ENCODE measurements at places on chromosomes 4 and X. TPM values are rescaled to one million over a fixed set of nuclear protein-coding genes. Genes with fewer than 3 reads are reported as not detected.
A peak's percentile ranks its signal among the peaks of the same experiment; 100 is the strongest.

ZFP42 gene
- total RNA-seq = not detected

GRCh38 chr4:37905533-37906169 is 14.8 kb downstream of the TBC1D1 start:
- no peak for DNase-seq
- no peak overlapping the region for H3K27ac ChIP-seq
- no peak overlapping the region for H3K4me3 ChIP-seq
- H3K27me3 ChIP-seq = no peaks in the 10 kb centered on the region
- no peaks in the 10 kb centered on the region for H3K36me3 ChIP-seq

PRDM5 gene
- total RNA-seq = 6.4 TPM

FGFBP1 gene
- total RNA-seq = 12.6 TPM

DNA sequence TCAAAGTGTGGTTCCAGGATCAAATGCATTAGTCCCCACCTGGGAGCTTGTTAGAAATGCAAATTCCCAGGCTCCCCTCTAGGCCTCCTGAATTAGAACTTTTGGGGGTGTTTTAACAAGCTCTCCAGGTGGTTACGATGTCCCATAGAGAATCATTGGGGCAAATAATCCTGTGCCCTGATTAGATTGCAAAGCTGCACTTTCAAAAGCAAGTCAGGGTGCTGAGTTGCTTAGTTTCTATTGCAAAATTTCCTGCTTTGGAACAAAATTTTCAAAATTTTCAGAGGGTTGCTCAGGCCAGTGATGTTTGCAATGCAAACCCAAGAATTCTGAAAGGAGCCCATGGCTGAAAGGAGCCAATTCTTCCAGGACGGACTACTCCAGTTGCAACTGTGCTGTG is 71.0 kb downstream of the MGST2 start:
- H3K27ac ChIP-seq = peak overlapping the region; percentile 89
- DNase-seq = no peak
- H3K4me1 ChIP-seq = peaks cover 13% of the 10 kb centered on the region
- H3K4me3 ChIP-seq = no peak overlapping the region
- no peaks in the 10 kb centered on the region for H3K36me3 ChIP-seq

CXorf65 gene
- not detected for total RNA-seq

DNA sequence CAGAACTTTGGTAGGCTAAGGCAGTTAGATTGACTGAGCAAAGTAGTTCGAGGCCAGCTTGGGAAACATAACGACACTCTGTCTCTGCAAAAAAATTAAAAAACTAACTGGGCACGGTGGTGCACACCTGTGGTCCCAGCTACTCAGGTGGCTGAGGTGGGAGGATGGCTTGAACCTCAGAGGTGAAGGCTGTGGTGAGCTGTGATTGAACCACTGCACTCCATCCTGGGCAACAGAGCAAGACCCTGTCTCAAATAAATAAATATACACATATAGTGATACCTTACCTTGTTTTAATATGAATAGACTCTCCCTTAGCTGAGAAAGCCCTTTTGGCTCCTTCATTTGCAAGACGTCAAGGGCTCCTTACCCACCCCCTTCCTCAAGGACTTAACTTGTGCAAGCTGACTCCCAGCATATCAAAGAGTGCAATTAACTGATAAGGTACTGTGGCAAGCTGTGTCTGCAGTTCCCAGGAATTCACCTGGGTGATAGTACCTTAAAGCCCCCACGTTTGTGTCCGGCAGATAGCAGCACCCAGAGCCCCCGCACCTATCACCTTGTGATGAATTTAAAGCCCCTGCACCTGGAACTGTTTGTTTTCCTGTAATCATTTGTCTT is 655.6 kb upstream of the GALNTL6 start:
- DNase-seq = no peak
- H3K4me3 ChIP-seq = no peak overlapping the region
- no peaks in the 10 kb centered on the region for H3K36me3 ChIP-seq
- no peaks in the 10 kb centered on the region for H3K4me1 ChIP-seq
- no peak overlapping the region for H3K27ac ChIP-seq

DNA sequence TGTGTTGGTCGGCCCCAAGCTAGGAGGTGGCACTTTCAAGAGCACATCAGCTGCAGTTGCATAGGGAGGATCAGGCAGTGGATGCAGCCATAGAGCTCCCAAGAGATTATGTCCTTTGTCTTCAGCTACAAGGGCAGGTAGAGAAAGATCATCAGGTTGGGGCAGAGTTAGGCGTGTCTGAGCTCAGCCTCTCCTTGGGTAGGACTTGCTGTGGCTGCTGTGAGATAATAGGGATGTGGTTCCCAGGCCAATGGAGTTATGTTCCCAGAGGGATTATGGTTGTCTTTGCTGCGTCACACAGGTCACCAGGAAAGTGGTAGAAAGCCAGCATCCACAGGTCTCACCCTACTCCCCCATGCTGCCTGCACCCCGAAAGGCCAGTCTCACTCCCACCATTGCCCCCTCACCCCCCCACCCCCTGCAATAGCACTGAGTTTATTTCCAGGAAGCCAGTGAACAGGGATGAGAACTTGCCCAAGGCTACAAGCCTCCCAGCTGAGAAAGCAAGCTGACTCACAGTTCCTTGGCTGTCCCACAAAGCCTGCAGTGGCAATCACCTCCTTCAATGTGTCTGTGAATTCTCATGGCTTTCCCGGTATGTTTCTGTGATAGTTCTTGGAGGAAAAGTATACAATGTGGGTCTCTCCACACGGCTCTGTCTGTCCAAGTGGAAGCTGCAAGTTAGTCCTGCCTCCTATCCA is 148.4 kb downstream of the STPG2 start:
- no peaks in the 10 kb centered on the region for H3K36me3 ChIP-seq
- no peak overlapping the region for H3K4me3 ChIP-seq
- no peaks in the 10 kb centered on the region for H3K4me1 ChIP-seq
- no peak overlapping the region for H3K27ac ChIP-seq

IL2 gene
- not detected for total RNA-seq

DNA sequence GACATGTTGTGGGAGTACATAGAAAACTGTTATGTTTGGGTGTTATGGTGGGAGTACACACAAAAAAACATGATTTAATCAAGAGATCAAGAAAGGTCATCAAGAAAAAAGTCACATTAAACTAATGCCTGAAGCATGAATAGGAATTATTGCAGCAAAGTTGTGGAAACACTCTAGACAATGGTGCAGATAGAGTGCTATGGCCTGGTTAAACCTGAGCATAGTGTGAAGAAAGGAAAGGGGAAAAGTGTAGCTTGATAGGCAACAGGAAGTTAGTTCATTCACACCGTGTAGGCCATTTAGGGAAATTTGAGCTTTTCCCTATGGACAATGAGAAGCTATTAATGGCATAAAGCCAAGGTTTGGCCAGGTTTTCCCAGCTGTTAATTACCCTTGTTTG is 162.1 kb upstream of the EMCN start:
- no peak overlapping the region for H3K4me3 ChIP-seq
- no peaks in the 10 kb centered on the region for H3K27me3 ChIP-seq
- no peaks in the 10 kb centered on the region for H3K36me3 ChIP-seq
- H3K27ac ChIP-seq = no peak overlapping the region
- no peak for DNase-seq

- H3K27ac ChIP-seq = no peak overlapping the region
- DNase-seq = no peak
- H3K36me3 ChIP-seq = no peaks in the 10 kb centered on the region
- H3K4me3 ChIP-seq = no peak overlapping the region
- no peaks in the 10 kb centered on the region for H3K27me3 ChIP-seq
These were observed 124.6 kb downstream of the DHRSX start for GRCh38 chrX:2376166-2376565.

- no peak for DNase-seq
- no peaks in the 10 kb centered on the region for H3K36me3 ChIP-seq
- no peak overlapping the region for H3K4me3 ChIP-seq
- H3K4me1 ChIP-seq = no peaks in the 10 kb centered on the region
- H3K27ac ChIP-seq = no peak overlapping the region
- H3K27me3 ChIP-seq = no peaks in the 10 kb centered on the region
These were observed 105.3 kb downstream of the SPCS3 start for GRCh38 chr4:176425035-176425434.

MAGEA12 gene
- not detected for total RNA-seq

DNA sequence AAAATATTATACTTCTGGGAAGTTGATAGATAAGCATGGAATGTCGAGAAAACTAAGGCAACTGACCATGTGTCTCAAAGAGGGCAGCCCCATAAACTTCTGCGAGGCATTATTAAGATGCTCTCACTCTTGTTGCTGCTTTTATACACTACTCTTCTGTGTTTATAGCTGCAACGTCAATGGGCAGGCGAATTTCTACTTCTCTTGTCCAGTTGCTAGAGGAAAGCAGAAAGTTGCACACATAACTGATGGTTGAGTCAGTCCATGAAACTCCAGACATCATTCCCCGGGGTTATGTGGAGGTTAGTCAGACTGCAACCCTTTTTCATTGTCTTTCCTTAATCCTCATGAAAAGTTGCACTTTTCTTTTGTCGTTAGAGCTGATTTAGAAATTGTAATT is 39.8 kb downstream of the VCX3B start:
- H3K27me3 ChIP-seq = no peaks in the 10 kb centered on the region
- no peaks in the 10 kb centered on the region for H3K4me1 ChIP-seq
- H3K4me3 ChIP-seq = no peak overlapping the region

DNA sequence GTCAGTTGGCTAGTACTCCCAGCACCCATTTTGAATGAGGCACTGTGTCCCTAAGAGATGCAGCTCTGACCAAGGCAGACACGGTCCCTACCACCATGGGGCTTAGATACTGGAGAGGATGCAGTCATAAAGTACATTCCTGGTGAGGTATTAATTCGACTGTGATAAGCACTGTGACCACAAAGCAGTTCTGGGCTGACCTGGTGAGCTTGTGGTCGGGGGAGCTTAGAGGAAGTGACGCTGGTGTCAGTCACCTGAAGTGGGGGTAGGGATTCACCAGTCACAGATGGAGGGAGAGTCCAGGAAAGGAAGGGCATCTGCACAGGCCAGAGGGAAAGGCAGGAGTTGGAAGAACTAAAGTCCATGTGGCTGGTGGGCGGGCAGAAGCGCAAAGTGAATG is 15.8 kb upstream of the CLTRN start:
- no peaks in the 10 kb centered on the region for H3K36me3 ChIP-seq
- H3K4me1 ChIP-seq = peaks cover 10% of the 10 kb centered on the region
- H3K27ac ChIP-seq = no peak overlapping the region
- no peaks in the 10 kb centered on the region for H3K27me3 ChIP-seq
- H3K4me3 ChIP-seq = no peak overlapping the region

- no peaks in the 10 kb centered on the region for H3K4me1 ChIP-seq
- H3K36me3 ChIP-seq = no peaks in the 10 kb centered on the region
- H3K27ac ChIP-seq = no peak overlapping the region
- no peak for DNase-seq
- peaks cover 23% of the 10 kb centered on the region for H3K27me3 ChIP-seq
- H3K4me3 ChIP-seq = no peak overlapping the region
These were observed 10.9 kb upstream of the EXOSC9 start for GRCh38 chr4:121789960-121790829.
